ENCODE measurements at places on chromosomes 5 and 9.

DNA sequence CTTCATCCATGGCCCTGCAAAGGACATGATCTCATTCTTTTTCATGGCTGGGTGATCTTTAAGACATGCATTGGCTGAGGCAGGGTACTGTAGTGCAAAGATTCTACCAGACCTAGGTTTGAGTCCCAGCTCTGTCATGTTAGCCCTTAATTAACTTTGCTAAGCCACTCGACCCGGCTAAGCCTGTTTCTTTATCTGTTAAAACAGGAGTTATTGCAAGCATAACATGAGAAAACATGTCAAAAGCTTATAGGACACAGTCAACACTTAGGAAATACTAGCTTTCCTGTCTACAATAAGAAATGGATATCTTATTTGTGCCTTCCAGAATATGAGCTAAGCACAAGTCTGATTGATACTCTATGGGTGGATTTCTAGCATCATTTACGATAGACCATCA lies 92.6 kb downstream of the RASEF start:
- H3K36me3 ChIP-seq: no peaks in the 10 kb centered on the region
- no peak overlapping the region for H3K4me3 ChIP-seq
- no peaks in the 10 kb centered on the region for H3K4me1 ChIP-seq
- no peak for DNase-seq

GRCh38 chr9:79489261-79490000 lies 82.3 kb upstream of the TLE4 start:
- no peaks in the 10 kb centered on the region for H3K4me1 ChIP-seq
- H3K4me3 ChIP-seq: no peak overlapping the region
- no peak for DNase-seq
- no peaks in the 10 kb centered on the region for H3K36me3 ChIP-seq
- no peak overlapping the region for H3K27ac ChIP-seq

DNA sequence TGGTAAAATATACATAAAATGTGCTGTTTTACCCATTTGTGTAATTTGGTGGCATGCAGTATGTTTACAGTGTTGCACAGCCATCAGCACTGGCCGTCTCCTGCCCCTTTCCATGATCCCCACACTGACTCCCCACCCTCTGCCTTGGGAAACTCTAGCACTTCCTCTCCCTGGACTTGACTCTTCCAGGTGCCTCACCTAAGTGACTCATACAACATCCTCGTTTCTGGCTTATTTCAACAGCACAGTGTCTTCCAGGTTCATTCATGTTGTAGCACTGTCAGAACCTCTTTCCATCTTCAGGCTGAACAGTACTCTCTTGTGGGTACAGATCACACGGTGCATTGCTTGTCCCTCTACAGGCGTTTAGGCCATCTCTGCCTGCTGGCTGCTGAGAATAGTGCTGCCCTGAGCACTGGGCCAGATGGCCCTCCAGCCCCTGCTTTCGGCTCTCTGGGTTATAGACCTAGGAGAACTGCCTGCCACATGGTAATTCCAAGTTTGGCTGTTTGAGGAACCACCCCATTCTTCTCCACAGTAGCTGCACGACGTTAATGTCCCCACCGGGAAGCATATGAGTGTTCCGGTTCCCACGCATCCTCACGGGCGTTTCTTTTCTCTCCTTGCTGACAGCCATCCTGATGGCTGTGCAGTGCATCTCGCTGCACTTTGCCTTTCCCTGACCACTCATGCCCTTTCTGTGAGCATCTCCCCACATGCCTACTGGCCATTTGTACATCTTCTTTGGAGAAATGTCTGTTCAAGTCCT lies 211.8 kb downstream of the FANCC start:
- no peak for DNase-seq
- H3K4me3 ChIP-seq: no peak overlapping the region
- no peaks in the 10 kb centered on the region for H3K4me1 ChIP-seq
- no peaks in the 10 kb centered on the region for H3K36me3 ChIP-seq
- H3K27me3 ChIP-seq: no peaks in the 10 kb centered on the region
- no peak overlapping the region for H3K27ac ChIP-seq

DNA sequence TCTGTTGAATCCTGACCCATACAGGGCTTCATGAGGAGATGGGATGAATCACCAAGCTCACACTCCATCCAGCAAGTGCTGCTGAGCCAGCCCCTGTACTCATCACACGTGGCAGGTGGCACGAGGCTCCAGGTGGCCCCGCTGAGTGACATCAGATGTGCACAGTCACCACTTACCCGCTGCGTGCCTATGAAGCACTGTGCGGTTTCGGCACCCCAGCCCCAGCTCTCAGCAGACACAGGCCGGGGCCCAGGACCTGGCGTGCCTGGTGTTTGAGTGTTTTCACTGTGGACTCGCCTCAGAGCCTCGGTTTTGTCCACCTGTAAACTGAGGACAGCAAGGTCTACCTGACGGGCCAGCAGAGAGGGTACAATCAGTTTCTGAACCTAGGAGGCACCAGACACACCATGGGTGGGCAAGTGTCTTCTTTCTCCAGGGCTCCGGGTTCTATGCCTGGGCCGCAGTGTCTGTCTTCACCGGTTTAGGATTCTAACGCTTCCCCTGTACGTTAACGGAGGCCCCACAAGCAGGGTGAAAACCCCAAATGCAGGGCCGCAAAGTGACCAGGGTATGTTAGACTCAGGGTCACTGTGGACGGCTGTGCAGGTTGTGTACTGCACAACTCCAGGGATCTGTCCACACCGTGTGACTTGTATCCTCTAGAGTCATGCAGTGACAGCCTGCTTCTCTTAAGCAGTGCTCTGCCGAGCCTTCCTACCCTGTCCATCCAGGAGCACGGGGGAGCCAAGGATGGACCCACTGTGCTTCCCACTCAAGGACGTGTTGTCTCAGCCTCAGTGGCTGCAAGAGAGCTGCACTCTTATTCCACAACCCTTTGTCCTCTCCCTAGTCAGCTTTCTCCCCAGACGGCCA lies 44.3 kb upstream of the COL5A1 start:
- no peaks in the 10 kb centered on the region for H3K27me3 ChIP-seq
- no peak for DNase-seq
- H3K27ac ChIP-seq: no peak overlapping the region
- H3K36me3 ChIP-seq: no peaks in the 10 kb centered on the region
- no peak overlapping the region for H3K4me3 ChIP-seq

DNA sequence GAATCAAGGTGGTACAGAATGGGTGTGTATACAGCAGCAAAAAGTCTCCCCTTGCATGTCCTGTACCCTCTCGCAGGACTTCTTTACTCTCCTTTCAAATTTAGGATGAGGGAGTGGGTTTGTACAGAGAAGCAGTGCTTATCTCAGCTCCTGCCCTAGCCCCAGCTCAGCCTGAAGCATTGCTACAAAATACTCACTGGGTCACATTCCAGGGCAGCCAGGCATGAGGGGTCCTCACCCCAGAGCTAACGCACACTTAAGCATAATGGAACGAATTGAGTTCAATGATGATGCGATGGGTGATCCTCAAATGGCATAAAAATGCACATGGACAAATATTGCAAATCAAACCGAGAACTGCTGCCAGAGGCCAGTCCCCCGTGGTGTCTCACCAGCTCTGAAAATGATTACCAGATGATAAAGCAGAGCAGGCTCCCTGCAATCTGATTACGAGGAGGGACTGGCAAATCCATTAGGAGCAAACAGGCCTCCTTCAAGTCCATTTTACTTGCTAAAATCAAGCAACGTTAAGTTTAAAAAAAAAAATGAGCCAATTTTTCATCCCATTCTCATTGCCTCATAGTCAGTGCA lies 231.6 kb upstream of the TAS2R1 start:
- no peaks in the 10 kb centered on the region for H3K36me3 ChIP-seq
- no peak overlapping the region for H3K27ac ChIP-seq
- no peak for DNase-seq
- no peaks in the 10 kb centered on the region for H3K27me3 ChIP-seq

- no peak overlapping the region for H3K27ac ChIP-seq
- no peak for DNase-seq
- no peaks in the 10 kb centered on the region for H3K4me1 ChIP-seq
These were observed 55.2 kb upstream of the DMAC1 start for GRCh38 chr9:7854763-7855162.

DNA sequence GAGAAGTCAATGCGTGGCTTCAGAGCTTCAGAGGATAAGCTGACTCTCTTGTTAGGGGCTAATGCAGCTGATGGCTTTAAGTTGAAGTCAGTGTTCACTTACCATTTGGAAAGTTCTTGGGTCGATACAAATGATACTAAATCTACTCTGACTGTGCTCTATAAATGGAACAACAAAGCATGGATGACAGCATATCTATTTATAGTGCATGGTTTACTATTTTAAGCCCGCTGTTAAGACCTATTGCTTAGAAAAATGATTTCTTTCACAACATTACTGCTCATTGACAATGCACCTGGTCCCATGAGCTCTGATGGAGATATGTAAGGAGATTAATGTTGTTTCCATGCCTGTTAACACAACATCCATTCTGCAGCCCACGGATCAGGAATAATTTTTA lies 435.7 kb downstream of the MAT2B start:
- H3K27me3 ChIP-seq: no peaks in the 10 kb centered on the region
- H3K4me1 ChIP-seq: no peaks in the 10 kb centered on the region
- no peak for DNase-seq
- H3K27ac ChIP-seq: no peak overlapping the region
- H3K4me3 ChIP-seq: no peak overlapping the region

DNA sequence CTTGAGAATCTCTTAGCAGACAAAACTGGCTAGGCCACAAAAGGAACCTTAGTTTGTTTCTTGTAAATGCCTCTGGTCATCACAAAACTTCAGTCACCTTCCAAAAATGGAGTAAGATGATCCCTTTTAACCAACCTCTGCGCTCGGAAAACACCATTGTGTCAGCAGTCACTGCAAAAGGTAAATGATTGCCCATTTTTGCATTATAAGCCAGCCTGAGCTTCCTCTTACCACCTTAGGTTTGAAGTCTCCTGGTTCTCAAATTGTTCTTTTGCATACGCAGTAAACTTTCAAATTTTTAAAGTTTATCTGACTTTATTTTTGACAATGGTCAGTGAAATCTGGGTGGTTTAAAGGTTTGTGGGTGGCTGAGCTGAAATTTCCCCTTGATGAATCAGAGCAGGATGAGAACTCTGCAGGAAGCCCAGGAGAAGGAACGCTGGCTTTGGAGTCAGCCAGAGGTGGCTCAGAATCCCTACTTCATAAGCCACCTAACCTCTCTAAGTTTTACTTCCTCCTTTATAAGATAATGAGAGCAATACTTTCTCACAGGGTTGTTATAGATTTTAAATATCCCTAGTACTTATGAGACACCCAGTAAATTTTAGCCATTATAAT lies 131.4 kb downstream of the MED10 start:
- H3K27me3 ChIP-seq: no peaks in the 10 kb centered on the region
- no peak overlapping the region for H3K27ac ChIP-seq
- H3K36me3 ChIP-seq: no peaks in the 10 kb centered on the region
- H3K4me1 ChIP-seq: no peaks in the 10 kb centered on the region
